ENCODE measurements at places on chromosomes 6 and 20.

- DNase-seq: no peak
Observed at GRCh38 chr6:44781912-44782597, 394.5 kb downstream of the CDC5L start.

GRCh38 chr6:22411376-22412105 is 114.7 kb upstream of the PRL start:
- DNase-seq: no peak

DNA sequence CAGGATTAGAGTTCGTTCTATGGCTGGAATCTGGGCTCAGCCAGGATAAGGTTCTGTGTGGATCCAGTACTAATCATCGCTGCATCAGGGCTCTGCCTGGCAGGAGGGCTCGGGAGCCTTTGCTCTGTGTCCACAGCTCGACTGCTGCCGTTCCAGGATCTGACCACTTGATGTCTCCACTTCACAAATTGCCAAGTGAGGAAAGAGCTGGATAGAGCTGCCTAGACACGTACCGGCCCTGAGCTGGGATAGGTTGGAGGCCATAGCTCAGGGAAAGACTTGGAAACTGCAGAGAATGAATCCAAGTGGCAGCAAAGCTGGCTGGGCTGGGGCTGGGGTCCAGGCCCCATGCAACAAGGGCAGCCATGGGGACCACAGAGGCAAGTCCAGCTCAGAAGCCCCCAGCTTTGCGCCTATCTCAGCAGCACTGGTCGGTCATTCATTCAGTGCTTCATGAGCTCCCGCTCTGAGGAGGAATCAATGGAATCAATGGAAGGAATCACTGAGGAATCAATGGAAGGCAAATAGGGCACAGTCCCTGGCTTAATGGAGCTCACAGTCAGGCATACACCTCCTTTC is 38.0 kb upstream of the TOP1 start:
- peak; percentile 81 for DNase-seq

GRCh38 chr6:23269436-23269835 is 700.1 kb downstream of the HDGFL1 start:
- no peak for DNase-seq

DNA sequence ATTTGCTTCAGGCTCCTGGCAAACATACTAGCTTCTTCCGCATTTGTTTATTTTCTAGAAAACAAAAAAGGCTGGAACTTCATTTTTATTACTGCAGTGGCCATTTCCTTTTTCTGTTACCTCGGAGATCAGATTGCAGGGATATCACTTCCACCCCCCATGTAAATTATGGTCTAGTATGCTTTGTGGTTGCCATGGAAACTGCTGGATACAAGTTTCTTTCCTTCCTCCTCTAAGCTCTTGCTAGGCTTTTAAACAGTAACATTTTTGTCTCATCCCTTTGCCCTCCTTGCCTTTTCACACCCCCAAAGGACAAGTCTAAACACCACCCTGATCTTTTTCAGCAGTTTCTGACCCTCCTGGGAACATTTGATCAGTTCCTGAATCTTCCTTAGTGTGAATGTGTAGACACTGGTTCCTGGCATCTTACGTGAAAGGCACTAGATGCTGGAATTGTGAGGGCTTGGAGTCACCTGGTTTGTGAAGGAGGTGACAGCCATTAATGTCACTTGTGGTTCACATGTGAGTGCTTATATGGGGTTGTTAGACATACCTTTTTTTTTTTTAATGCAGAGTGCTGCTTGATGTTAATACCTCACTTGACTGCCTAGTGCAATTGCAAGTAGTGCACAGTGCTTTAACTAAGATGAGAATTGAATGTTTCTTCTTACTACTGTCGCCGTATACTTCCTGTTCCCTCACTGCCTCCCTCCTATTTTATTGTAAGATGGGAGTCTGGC is 181.6 kb downstream of the JARID2 start:
- no peak for DNase-seq

- no peak for DNase-seq
Observed at GRCh38 chr6:111975466-111975865, 78.4 kb upstream of the CCN6 start.

DNA sequence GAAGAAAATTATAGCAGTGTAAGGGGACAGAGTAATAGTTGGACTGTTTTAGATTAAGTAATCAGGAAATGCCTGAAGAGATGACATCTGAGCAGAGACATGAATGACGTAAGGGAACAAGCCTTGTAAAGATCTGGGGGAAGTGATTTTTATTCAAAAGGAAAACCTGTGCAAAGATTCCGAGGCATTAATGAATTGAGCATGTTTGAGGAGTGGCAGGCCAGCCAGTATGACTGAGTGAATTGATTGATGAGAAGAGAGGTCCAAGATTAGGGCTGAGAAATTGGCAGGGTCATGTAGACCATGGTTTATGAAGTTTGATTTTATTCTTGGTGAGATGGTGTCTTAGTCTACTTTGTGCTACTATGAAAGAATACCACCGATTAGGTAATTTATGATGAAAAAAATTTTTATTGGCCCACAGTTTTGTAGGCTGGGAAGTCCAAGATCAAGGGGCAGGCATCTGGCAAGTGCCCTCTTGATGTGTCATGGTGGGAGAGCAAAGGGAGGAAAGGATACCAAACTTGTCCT is 95.1 kb downstream of the LIN28B start:
- DNase-seq: no peak

GRCh38 chr20:48282591-48283228 is 497.4 kb upstream of the SULF2 start:
- DNase-seq: no peak

DNA sequence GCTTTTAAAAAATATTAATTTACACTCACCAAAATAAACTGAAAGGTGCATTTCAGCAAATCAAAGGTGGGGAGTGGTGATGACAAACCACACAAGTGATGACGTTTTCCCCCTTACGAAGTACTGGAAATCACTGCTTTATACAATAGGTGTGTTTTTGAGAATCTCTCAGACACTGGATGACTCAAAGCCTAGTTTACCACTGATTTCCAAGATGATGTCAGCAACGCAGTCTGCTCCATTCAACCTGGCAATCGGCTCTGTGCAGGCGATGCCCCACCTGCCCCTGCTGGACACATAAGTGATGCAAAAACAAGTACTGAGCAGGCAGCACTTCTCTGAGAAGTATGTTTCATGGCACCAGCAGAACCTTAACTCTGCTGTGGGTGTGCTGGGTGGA is 114.4 kb downstream of the SOD2 start:
- DNase-seq: no peak

- no peak for DNase-seq
Observed at GRCh38 chr6:91087908-91088307, 501.0 kb upstream of the MAP3K7 start.

GRCh38 chr6:10014557-10014956 is 400.3 kb downstream of the TFAP2A start:
- no peak for DNase-seq

GRCh38 chr20:45917790-45918141 is 5.8 kb upstream of the PLTP start:
- no peak for DNase-seq

- peak; percentile 80 for DNase-seq
Observed at GRCh38 chr6:166540631-166541331, 45.7 kb downstream of the RAMACL start.

DNA sequence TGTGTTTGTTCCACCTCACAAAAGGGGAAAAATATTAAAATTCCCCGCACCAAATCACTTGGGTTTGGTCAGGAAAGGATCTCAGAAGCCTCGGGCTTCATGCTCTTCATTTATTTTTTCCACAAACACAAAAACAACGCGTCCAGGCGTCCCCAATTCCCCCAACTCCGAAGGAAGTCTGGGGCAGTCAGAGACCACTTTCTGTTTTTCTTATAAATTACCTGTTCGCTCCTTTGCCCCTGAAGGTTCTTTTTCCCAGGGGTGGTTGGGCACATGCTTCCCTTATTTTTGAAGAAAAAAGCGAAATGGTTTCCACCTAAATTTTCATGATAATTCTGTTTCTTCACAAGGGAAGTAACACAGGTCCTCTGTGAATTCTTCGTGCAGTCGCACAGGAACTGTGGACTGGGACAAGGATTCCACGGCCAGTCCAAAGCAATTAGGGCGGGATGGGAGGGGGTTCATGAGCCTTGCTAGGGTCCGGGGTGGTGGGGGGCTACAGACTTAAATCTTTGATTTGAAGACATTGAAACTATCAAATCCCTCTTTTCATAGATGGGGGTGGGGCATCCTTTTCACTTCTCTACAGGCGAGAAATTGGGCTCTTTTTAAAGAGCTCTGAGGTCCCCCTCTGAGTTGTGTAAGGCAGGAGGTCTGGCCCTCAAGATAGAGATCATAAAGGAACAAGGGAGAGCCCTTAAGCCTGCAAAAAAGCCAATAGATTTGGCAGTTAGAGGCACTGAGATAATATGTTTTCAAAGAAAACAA is 30.5 kb upstream of the HFE start:
- no peak for DNase-seq

DNA sequence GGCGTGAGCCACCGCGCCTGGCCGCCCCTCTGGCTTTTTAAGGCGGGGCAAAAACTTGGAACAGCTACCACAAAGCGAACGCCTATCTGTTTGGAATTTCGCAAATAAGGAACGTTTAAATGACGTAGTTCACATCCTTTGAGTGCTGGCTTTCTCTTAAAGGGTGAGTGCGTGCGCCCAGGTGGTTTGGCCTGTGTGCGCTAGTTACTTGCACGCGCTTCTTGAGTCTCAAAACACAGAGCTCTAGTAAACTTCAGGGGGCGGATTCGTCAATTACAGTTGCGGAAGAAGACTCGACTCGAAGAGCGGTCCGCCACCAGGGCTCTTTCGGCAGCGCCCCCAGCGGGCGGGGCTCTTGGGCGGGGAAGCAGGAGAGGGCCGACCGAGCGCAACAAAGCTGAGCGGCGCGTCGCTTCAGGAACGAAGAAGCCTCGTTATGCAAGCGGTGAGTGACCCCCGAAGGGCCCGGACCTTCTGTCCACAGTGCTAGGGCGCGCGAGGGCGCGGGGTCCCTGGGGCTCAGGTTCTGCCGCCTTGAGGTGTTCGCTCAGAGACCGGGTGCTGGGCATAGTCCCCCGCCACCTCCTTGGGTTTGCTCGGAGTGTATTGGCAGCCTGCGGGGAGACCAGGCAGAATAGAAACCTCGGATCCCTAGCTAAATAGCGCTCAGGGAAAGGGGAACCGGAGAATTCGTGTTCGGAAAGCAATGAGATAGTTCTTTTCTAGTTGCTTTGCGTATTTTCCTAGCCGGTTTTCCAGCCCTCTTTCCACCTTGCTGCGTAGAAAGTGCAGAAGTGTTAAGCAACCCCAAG is at the start of gene SYCP2L:
TSS of gene SYCP2L (plus strand) at position 362 of the 812 bp plus-strand sequence. CDS start at position 437, 75 bp downstream.
- peak; percentile 40 for DNase-seq

DNA sequence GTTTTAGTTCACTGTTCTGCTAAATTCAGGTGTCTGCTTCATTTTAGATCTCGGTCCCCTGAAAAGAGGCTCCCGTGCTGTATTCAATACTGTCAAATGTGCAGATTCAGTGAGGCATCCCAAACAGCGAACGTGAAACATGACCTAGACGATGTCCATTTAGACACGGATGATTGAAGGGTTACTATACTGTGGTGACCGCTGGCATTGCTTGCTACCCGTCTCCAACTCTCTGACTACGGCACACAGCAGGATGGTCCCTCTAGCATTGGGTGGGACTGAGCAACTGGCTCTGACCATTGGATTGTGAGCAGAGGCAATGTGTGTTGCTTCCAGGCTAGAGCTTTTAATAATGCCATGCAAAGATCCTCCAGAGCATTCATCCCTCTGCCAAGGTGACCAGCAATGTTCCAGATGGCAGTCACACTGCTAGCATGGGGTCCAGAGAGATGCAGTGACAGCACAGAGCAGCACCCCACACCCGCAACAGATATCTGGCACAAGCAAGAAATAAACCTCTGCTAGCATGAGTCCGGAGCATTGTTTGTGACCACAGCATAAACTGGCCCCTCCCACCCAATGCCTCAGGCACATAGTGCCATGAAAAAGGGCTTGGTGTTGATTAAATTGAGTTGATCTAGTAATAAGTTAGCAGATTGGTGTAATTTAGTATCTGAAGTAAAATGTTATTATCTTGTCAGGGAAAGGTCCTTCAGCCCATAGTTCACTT is 9.0 kb downstream of the METTL24 start:
- no peak for DNase-seq

GRCh38 chr6:167795321-167795811 is 31.3 kb upstream of the AFDN start:
- DNase-seq: no peak

DNA sequence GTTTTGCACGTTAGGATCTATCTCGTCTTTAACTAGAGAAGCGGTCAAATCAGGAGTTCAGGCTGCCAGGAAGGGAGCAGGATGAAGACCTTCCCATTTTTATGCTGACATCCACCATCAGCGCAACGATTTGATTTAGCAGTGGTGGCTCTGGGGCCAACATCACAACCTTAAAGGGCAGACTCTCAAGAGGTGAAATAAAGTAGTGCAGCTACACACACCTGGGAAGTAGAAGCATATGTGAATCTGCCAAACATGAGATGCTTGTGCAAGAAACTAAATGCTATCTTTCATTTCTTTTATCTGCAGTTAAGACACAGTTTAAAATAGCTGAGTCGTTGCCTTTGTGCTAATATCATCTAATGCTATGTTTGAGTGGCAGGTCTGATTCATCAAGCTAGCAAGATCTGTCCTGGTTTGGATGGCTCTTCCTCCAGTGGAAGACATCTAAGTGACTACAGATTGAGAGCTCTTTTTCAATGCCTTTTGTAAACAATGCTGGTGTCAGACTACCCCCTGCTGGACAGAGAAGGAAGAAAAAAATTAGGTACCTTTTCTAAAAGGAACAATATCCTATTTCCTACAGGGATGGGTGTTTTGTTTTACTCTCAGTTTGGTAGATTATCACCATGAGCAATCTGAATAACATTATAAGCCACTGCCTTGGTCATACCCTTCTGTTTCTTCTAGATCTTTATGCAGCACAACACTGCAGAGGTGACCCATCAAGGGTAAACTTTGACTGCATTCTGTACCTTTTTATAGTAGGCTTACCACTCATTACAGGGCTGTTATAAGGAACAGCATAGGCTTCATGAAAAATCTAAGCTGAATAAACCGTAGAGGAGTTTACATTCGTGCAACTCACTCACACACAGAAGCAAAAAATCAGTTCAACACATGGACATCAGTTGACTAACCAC is 171.6 kb upstream of the FBXL4 start:
- peak; percentile 35 for DNase-seq

- DNase-seq: no peak
Observed at GRCh38 chr20:42510686-42511085, 679.0 kb downstream of the PTPRT start.
